ENCODE measurements at places on chromosomes 2 and 18.

- peak; percentile 88 for DNase-seq
Measured at GRCh38 chr2:180573951-180574350, 406.5 kb upstream of the UBE2E3 start.

- no peak for DNase-seq
Measured at GRCh38 chr2:1749489-1750119, 5.3 kb upstream of the PXDN start.

DNA sequence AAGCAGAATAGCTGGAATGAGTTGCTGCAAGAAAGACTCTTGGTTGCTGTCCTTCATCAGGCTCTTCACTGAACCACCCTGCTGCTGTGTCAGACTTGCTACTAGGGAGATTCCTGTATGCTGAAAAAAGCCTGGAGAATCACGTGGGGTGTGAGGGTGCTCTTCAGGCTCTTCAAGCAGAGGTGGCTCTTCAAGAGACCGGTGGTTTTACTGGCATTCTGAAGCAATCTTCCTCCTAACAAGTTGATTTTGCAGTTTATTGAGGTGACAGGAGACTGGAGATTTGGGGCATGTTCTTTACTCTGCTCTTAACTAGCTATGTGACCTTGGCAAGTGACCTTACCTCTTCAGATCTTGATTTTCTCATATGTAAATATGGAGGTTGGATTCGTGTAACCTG, 14.1 kb downstream of the TMEM178A start:
- peak; percentile 60 for DNase-seq

DNA sequence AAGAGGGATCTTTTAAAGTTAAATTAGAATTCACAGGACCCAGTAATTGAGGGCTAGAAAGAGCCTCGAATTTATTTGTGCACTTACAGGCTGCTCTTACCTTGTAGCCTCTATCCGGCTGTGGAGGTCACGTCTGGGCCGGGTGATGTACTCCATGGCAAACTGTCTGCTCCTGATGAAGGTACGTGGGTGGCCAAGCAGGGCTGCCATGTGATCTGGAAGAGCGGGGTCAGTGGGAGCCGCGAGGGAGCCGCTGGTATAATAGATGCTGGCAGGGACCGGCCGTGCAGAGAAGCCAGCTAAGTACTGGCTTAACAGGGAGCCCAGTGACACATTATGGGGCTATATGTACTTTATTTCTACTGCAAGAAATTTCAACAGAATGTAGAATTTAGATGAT, 59.2 kb downstream of the ADI1 start:
- DNase-seq = no peak

- DNase-seq = no peak
Measured at GRCh38 chr2:107362993-107363392, 463.7 kb upstream of the RGPD4 start.

GRCh38 chr2:121532894-121533293, 2.2 kb downstream of the RNU4ATAC start:
- DNase-seq = peak; percentile 79

GRCh38 chr2:147433822-147434221, 411.0 kb upstream of the ACVR2A start:
- no peak for DNase-seq

DNA sequence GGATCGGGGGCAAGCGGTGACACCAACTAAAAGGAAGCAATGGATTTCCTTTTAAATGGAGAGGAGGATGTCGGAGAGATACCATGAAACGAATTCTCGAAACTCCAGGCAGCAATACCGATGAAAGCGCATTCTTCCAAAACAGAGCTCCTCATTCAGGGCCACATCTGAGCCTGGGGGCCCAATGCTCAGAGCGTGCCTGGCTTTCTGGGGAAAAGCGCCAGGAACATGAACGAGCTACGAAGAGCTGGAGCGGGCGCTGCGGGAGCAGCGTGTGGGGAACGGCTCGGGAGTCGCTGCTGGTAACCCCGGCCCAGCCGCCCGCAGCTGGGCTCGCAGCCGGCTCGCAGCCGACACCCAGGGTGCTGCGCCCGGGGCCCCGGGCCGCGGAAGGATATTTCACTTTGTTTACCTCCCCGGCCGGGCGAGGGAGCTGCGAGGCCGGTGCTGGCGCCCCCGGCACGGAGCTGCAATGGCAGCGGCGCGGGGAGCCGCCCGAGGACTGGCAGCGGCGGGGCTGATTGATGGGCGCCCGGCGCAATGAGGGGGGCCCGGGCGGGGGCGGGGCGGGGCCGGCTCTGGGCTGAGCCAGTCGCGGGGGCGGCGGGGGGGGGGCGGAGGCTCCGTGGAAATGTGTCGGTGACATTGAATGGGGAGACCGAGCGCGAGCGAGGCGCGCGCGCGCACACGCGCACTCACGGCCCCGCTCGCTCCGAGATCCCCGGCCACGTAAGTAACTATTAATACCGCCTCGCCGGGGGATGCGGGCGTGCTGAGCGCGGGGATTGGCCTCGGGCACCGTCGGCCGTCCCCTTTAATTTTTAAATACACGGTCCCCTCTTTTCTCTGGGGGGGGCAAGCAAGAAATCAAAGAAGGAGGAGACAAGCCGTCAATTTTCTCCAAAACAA, at the start of gene TRIB2:
Gene TRIB2, plus strand, starts transcription at position 655 of the 909 bp plus-strand sequence. CDS start 1,372 bp downstream, outside the sequence.
- DNase-seq = peak; percentile 82

DNA sequence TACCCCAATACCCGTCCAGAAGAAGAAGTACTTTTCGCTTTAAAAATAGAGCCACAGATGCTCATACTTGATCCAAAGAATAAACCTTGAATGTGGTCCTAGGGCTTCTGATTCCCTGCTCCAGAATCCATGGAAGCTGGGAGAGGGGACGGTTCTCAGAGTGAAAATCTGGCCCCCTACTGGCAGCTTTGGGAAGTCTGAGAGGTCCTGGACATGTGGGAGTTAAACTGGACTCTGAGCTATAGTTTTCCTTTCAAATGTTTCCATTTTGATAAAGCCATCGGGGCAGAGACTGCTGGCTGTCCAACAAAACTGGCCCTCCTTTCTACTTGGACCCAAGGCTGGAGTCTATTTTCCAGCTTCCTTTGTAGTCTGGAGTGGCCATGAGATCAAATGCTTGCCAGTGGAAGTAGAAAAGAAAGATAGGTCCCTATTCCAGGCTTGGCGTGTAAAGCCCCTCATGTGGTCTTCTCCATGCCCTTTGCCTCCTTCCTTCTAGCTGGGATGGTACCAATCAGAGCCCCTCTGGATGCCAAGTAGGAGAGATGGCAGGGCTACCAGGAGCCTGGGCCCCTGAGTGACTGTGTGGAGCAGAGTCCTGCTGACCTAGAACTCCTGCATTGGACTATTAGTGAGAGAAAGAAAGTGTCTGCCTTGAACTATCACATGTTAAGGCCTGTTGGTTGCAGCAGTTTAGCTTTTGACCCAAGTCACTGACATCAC, 37.7 kb upstream of the TBC1D8 start:
- no peak for DNase-seq

DNA sequence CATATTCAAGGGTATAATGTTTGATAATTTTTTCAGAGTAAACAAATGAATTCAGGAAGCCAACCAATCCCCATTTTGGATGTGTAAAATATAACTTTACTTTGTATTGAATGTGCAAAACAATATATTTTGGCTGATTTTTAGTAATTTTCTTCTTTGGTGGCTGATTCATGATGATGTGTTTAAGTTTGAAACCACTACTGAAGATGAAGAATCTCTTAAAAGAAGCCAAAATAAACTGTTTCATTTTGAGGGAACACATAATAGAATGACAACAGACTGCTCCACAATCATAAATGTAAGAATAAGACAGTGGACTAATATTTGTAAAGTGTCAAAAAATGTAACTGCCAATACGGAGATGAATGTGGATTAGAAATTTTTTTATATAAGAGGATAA, 52.5 kb upstream of the TRIM43 start:
- no peak for DNase-seq

DNA sequence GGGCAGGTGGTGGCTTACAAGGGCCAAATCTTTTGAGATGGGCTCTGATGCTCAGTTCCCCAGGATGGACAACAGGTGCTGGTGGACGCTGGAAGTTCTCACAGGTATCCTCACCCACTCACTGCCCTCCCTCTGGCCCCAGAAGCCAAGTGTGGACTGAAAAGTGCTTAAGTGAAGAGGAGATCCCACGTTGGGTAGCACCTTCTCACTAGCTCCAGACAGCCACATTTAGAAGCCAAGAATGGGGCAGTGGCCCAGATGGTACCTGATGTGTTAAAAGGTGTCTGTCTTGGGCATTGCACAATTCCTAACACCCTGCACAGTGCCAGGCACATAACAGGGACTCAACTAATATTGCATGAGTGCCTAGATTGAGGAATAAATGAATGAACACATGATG, 115.3 kb upstream of the TEX51 start:
- DNase-seq = no peak

DNA sequence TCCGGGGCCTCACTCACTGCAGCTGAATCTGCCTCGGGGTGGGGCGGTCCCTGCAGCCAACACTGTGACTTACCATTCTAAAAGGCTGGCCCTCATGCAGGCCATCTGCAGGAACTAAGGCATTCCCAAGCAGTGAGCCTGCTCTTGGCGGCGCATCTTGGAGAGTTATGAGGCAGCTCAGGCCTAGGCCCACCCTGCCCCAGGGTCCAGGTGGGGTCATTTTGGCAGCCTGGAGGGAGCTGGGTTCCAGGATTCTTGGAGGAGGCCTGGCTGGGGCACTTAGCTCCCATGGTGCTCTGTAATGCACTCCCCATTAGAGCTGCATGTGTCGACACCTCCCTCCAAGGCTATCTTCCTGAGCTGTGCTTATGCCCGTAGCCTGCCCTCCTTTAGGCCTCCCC, 14.8 kb upstream of the BIN1 start:
- DNase-seq = no peak

GRCh38 chr18:75441896-75442295, 14.4 kb upstream of the SMIM21 start:
- DNase-seq = no peak

- no peak for DNase-seq
Measured at GRCh38 chr18:36693931-36694620, 134.7 kb downstream of the TPGS2 start.

DNA sequence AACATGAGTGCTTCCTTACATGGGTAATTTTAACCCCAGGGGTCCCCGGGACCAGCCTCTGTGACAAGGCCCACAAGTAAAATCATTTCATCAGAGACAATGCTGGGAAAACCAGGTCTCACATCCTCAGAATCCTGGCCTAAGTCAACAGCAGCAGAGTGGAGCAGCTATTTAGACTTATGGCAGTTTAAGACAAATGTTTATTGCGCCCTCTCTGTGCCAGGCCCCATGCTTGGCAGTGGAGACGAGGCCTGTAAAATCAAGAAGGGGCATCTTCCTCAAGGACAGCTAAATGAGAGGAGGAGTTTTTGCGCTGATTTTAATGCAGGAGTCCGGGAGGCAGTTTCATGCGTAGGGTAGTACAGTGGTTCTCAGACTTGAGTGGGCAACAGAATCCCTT, 56.0 kb upstream of the ACAA2 start:
- no peak for DNase-seq

- DNase-seq = no peak
Measured at GRCh38 chr2:176128172-176128981, 1.1 kb upstream of the HOXD8 start.

DNA sequence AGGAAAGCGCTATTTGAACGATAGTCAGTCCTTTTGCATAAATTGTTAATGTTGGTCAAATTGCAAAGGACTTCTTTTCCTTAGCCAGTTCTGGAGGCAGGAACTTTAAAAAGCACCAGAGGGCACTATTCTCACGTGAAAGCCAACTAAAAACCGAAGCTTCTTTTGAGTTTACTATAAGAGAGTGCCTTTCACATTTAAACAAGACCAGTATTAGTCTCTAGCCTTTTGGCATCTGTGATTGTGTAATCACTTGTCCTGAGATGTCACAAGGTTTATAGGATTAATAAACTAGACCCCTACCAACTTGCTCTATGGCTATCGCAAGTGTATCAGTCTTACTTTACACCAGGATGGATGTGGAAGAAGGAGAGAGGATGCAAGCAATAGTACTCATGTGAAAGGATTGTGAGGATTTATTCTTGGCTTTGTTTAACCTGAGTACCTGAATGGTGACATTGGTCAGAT, 14.4 kb upstream of the STAT4 start:
- DNase-seq = peak; percentile 68

DNA sequence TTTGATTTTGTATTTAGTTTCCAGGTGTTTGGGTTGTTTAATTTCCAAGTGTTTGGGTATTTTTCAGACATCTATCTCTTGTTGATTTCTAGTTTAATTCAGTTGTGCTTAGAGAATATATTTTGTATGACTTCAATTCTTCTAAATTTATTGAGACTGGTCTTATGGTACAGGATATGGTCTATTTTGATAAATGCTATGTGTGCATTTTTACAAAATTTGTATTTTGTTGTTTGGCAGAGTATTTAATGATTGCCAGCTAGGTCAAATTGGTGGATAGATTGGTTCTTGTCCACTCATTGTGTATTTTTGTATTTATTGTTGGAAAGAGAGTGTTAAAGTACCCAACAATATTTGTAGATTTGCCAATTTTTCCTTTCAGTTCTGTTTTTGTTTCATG, 23.7 kb upstream of the LAMA1 start:
- no peak for DNase-seq

- DNase-seq = no peak
Measured at GRCh38 chr2:28054916-28055315, 164.4 kb downstream of the BABAM2 start.

GRCh38 chr2:237866101-237866621, 6.7 kb downstream of the RAMP1 start:
- peak; percentile 20 for DNase-seq

GRCh38 chr18:64645753-64646152, 496.9 kb upstream of the LINC00305 start:
- no peak for DNase-seq

- DNase-seq = no peak
Measured at GRCh38 chr18:7224198-7224597, 6.7 kb upstream of the LRRC30 start.

DNA sequence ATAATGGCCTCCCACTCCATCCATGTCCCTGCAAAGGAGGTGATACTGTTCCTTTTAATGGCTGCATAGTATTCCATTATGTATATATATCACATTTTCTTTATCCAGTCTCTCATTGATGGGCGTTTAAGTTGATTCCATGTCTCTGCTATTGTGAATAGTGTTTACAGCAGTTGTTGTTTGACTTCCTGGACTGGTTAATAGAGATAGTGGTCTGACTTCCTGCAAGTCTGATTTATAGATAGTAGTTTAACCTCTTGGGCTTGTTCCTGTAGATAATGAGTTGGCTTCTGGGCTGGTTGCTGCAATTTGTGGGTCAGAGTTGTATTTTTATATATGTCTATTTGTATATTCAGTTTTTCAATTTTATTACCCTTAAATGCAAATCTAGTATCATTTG, 145.4 kb downstream of the ARL6IP6 start:
- no peak for DNase-seq

- no peak for DNase-seq
Measured at GRCh38 chr2:2542316-2542715, 211.2 kb upstream of the MYT1L start.

DNA sequence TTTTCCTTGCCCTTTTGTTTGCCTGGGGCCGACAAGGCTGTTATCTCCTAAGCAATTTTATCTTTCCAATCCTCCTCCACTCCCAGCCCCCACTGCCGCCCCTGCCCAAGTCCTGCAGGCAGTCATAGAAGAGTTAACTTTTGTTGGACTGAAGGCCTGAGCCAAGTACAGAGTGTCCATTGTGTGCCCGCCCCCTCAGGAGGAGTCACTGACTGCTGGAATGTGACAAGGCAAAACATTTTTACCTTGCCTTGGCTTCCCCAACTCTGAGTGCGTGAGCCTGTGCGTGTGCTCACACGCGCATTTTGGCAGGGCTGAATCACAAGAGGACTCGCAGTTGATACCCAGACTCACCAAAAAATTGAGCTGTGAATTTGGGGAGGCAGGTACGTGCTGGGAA, 16.2 kb downstream of the SETBP1 start:
- peak; percentile 70 for DNase-seq
